HT1080 (cell line): ENCODE measurements at places on chromosomes 3 and 15.

GRCh38 chr15:42138968-42139386 lies 17.5 kb downstream of the PLA2G4F start:
- DNase-seq = no peak

DNA sequence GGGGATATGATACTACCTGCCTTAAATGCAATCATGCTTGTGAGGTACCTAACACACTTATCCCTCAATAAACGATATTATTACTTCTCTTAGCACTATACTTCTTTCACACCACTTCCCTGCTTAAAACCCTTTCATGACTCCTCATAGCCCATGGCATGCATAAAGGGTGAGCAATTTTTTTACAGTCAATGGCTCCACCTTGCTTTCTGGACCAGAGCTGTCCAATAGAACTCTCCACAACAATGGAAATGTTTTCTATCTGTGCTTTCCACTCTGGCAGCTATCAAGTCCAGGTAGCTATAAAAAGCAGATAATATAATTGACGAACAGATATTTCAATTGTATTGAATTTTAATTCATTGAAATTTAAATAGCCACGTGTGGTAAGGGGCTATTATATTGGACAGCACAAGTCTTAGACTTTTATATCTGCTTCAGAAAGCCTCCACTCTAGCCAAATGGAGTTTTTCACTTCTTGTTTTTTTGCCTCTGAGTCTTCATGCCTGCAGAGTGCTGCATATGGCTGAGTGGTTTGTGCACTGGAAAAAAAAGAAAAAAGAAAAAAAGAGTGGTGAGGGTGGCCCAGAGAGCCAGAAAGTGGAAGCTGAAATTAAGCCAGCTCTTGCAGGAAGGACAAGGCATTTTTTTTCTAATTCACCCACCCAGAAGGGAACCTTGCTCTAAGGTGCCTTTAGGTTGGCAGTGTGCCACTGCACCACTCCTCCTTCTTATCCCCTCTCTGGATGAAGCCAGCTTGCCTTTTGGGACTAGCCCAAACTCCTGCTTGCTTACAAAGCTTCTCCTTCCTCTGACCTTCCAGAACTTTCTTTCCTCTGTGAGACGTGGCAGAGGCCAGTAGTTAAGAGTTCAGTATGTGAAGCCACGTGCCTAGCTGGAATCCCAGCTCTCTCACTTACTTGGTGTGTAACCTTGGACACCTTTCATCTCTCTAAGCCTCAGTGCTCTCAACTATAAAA lies 239.0 kb upstream of the LRTM1 start:
- DNase-seq = no peak

DNA sequence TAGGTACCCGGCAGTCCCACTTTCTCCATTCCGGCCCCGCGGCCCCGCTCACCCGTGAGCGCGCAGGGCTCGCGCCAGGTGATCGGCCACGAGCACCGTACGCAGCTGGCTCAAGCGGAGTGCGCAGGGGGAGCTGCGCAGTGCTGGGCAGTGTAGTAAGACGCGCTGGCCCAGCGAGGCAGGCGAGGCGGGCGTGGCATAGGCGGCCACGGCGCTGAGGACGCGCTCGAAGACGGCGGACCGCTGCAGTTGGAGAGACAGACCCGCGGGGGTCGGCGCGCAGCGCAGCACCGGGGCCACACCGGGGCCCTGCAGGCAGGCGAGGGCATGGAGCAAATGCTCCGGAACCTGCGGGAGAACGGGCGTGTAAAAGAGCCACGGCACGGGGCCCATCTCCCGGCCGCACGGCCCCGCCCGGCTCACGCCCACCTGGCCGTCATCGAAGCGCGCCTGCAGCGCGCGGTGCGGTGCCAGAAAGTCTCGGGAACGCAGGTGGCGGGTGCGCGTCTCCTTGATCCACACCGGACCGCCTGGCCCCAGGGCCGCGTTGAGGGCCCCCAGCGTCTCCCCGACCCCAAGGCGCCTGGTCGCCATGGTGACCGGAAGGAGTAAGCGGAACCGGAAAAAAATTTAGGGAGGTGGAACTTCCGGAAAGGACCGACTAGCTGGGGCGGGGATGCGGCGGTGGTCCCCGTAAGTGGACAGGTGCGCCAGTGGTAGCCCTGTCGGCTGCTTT lies at the start of gene DALRD3:
Gene DALRD3 (minus strand): TSS at position 610 of the 736 bp plus-strand sequence. CDS start 16 bp downstream, at position 594.
- peak; percentile 71 for DNase-seq

DNA sequence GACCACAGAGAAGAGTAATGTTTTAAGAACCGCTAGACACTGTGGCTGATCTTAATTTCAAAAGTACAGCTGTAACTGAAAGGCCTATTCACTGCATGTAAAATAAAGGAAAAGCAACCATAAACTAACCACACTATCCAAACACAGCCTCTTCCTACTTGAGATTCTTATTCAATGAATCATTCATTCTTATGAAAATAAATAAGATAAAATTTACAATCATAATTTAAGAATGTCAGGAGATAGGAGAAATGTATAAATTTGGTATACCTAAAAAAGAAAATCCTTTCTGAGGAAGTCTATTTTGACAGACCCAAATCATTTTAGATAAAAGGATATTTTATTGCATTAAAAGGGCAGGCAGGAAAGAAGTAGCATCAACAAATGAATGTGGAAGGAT lies 533.5 kb upstream of the ZNF385D start:
- DNase-seq = peak; percentile 80

DNA sequence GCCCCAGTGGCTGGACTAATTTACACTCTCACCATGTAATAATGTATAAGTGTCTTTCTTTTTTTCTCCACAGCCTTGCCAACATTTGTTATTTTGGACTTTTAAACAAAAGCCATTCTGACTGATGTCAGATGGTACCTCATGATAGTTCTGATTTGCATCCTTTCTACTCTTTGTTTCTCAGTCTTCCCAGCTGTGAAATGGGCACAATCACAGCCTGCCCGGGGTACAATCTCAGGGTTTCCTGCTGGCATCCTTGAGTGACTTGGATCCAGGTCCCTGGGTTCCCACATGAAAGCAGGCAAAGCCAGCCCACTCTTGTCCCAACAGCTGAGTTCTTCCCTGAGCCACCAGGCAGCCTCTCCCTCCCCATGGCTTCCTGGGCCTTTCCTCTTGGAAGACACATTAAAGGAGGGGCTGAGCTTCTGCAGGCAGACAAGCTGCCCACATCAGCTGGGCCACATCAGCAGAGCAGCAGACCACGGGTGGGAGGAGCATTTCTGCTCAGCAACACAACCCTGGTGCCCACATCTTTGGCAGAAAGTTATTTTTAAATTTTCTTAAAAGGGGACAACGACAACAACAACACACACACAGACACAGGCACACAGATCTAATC lies 82.0 kb downstream of the MYLK start:
- DNase-seq = no peak

GRCh38 chr3:22161315-22161714 lies 410.3 kb upstream of the ZNF385D start:
- no peak for DNase-seq
